ENCODE measurements at places on chromosomes 11 and 22.

DNA sequence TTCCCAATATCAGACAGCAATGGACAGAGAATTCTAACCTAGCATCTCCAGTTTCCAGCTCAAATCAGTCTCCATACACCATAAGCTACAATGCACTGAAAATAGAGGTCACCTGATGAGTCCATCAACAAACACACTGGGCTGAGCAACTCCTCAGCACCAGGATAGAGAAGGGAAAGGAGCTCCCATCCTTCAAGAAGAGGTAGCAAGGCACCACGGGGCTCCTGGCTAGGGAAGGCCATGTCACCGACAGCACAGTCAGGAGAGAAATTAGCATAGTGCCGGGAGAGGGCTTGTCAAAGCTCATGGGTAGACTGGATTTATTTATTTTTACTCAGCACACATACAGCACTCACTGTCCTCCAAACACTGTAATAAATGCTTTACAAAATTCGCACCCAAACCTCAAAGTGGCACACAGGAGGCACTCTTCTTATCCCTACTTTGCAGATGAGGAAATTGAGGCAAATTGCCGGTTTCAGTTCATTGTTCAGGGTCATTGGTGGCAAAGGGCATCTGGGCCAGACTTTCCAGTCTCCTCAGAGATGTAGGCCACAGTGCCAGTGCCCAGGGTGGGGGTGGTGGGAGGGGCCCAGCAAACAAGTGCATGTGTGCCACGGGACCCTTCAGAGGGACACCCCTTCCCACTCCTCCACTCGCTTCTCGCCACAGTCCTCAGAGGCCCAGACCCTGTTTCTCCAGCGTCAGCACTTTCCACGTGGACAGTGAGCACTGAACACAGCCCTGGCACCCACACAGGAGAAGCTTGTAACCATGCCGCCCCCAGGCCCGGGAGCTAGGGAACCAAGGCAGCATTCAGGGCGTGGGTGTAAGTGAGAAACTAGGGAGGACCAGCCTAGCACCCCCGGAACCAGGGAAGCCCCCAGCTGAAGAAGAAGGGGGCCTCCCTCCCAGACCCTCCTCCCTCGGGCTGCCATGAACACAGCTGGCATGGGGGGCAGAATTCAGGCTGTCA lies 1417.4 kb downstream of the TBC1D22A start:
- no peak for DNase-seq

DNA sequence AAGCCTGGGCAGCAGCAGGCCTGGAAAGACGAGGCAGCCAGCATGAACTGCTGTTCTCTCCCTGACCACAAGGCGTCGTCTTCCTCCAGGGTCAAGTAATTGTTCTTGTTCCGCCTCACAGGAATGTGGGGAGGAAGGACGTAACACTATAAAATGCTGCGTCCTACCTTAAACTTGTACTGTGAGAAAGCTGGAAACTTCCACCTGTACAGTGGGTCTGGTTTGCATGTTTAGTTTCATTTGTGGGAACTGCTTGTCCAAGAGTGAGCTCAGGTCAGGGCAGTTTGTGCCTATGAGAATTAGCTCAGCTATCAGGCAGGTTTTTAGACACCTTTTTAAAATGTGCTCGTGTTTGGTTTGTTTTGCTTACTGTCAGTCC lies 55.2 kb downstream of the PANX1 start:
- peak; percentile 5 for DNase-seq

- no peak for DNase-seq
Observed at GRCh38 chr11:66713746-66714480, 15.1 kb downstream of the SPTBN2 start.

DNA sequence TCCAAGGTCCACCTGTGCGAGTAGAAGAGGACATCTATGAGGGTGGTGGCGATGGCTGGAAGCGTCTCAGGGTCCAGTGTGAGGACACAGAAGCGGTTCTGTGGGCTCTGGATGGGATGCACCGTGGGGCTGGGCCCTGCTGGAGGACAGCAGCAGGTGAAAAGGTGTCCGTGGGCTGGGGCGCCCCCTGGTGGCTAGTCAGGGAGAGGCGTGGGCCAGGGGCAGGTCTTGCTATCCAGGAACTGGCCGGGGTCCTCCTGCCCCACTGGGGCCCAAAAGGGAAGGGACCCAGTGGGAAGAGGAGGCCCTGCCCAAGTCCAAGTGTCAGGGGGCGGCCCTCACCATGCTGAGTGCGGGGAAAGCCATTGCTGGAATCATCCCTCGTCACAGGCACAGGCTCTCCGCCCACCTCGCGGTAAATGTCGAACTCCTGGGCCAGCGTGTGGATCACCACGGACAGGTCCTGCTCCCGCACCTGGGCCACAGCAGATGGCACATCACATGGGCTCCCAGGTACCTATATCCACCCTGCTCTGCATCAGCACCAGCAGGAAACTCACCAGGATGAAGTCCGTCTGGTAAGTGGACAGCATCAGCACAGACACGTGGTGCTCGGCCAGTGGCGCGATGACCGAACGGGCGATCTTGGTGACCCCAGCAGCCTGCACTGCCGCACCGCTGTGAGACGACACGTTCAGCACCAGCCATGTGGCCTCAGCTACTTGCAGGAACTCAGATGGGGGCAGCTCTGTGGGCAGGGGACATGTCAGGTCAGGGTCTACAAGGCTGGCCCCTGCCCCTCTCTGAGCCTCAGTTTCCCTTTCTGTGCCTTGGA lies 2.3 kb downstream of the CASTOR1 start:
- peak; percentile 78 for DNase-seq

GRCh38 chr22:45064313-45065278 lies 54.8 kb upstream of the PHF21B start:
- DNase-seq: peak; percentile 37

- no peak for DNase-seq
Observed at GRCh38 chr11:36623494-36623893, 25.5 kb upstream of the RAG2 start.

GRCh38 chr22:48429446-48430020 lies 1398.1 kb downstream of the BRD1 start:
- DNase-seq: no peak

DNA sequence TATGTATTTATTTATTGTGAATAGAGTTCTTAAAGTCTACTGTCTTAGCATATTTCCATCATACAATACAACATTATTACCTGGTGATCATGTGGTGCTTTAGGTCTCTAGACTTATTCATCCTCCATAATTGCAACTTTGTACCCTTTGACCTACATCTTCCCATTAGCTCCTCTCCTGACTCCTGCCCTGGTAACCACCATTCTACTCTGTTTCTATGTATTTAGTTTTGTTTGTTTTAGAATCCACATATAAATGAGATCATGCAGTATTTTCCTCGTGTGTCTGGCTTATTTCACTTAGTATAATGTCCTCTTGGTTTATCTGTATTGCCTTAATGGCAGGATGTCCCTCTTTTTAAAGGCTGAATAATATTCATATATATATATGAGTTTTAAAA lies 22.7 kb downstream of the NCAM1 start:
- no peak for DNase-seq

GRCh38 chr11:3150726-3151125 lies 14.4 kb downstream of the OSBPL5 start:
- DNase-seq: no peak

DNA sequence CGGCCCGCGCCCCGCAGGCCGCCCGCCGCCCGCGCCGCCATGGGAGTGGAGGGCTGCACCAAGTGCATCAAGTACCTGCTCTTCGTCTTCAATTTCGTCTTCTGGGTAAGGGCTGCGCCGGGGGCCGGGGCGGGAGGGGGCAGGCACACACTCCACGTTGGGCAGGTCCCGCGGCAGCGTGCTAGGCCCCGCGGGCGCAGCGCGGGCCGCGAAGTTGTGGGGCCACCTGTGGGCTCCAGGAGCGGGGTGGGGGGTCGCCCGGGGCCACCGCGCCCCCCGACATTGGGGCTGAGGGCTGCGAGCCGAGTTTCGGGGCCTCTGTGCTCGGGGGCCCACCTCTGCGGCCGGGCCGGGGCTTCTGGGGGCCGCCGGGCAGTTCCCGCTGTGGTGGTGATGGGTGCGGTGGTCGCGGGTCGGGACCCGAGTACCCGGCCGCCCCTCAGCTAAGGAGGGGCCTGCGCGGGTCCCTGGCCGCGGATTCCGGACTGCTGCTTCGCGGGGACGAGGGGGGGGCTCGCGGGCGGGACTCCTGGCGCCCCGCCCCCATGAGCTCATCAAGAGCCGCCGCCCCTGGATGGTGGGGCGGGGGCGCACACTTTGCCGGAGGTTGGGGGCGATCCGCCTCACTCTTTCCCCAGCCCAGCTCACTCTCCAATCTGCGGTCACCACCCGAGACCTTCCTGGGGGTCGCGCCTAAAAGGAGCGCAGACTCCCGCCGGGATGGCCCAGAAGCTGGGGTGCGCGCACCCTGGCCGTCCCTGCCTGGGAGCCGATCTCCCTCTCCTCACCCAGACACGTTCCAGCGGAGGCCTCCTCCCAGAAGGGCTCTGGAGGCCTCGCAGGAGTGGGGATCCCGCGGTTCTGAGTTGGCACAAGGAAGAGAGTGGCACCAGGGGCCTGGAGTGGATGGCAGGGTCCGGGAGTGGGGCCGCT lies 667 bp downstream of the CD81 start:
- DNase-seq: no peak

GRCh38 chr11:67304511-67305113 lies 1.3 kb downstream of the SSH3 start:
- DNase-seq: no peak

- DNase-seq: no peak
Observed at GRCh38 chr11:73334384-73335203, 26.5 kb downstream of the ARHGEF17 start.

DNA sequence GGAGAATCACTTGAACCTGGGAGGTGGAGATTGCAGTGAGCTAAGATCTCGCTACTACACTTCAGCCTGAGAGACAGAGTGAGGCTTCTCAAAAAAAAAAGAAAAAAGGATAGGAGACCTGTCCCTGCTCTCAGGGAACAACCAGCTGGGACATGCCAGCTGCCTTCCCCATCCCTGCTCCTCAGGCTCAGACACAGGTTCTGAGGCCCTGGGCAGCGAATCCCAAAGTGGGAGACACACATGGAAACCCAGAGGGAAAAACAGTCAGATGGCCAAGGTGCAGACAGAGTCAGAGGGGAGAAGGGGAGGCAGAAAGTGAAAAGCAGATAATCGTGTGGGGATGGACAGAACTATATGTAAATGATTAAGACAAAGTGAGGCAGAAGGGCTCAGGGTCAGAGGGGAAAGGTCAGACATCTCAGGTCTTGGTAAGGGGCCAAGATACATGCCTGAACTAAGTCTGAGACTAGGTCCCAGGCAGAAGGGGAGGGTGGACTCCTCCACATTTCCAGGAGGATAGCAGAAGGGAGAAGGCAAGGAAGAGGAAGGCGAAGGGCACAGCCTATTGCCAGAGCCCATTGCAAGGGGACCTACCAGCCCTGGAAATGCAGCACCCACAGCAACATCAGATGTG lies 14.2 kb downstream of the STARD10 start:
- no peak for DNase-seq
